DMS79 (cell line): ENCODE measurements at places on chromosomes 12 and 14.

DNA sequence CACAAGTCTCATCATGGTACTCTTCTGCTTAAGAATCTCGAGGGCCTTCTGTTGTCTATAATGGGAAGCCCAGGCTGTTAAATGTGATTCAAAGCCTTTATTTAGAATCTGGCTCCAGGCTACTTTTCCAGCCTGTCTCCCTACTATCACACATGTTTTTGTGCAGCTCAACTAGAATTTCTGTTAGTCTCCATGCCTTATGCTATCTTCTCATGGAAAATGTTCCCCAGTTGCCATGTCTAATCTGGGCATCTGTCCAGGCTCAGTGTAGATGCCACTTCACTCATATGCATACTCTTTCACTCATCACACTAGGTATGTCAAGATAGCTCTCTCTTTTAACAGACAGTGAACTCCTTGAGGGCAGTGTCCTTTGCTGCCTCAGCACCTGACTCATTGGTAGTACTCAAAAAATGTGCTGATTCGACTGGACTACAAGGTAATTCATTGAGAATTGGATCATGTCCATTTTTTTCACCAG is 145.3 kb downstream of the TTLL5 start:
- peak; percentile 24 for DNase-seq

DNA sequence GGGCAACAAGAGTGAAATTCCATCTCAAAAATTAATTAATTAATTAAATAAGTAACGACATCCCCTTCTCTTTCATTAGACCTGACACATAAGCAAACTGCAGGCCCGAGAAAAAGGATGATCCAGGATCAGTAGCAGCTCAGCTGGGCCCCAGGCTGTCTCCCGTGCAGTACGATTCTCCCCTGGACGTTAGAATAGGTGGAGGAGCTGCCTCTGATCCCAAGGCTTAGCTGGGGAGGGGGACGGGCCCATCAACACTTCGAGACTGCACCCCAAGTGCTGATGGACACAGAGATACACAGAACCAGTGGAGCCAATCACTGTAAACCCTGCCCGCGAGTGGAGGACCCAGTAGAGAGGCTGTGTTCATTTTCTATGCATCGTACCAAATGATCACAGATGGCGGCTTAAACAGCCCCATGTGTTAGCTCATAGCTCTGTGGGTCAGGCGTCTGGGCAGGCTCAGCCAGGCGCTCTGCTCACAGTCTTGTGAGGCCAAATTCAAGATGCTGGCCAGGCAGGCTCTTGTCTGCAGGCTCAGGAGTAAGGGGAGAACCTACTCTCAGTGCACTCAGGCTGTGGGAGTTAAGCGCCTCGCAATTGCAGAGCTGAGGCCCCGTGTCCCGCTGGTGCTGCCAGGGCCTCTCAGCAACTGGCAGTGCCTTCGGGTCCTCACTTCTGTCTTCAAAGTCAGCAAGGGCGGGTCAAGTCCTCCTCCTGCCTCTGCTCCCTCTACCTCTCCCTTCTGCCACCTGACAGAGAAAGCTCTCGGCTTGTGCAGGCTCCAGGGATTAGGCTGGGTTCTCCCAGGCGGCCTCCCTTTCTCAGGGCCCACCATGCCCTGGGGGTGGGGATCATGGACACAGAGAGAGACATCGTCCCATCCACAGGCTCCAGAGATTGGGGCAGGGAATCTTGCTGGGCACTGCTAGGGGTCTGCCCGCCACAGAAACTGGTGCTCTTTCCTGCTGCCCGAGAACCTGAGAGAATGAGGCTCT is 26.4 kb downstream of the RIMBP2 start:
- no peak for DNase-seq

DNA sequence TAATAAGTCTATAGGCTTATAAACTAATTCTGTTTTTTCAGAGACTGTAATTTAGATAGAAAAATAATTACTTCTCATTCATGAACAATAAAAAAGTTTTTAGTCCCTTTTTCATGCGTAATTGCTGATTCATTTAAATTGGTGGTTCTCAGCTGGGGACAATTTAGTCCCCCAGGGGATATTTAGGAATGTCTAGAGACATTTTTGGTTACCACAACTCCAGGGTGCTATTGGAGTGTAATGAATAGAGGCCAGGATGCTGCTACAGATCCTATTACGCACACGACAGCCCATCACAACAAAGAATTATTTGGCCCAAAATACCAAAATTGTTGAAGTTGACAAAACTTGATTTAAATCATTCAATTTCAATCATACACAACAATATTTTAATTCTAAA is 22.8 kb upstream of the VCPKMT start:
- DNase-seq, result no peak

DNA sequence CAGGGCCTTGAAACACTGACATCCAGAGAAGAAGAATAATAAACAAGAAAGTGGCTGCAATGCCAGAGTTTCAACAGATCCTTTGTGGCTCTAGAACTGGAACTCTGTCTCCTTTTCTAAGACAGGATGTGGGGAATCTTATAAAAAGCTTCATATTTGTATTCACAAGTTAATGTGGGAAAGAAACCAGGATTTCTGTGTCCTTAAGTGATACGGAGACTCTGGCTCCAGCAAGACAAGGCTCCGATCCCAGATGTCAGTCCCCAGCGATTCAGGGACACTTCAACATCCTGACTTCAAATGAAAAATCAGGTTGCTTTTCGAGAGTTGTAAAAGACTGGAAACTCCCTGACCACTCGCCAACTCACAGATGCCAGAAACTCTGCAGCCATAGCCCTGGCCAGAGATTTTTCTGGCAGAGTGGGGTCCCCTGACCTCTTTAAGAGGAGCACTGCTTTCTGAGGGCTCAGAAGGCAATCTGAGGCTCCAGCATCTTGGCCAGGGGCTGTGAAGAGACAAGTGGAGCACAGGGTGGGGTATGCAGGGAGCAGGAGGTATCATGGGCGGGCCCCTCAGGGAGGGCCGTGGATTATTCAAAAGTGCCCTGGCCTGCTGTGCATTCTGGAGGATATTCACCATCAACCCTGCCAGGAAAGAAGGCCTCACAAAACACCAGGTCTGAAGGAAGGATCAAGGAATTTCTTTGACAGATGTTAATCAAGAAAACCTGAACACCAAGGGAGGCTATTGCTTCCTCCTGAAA is 53.3 kb downstream of the TMX1 start:
- no peak for DNase-seq

- DNase-seq, result peak; percentile 17
These were observed 29.6 kb downstream of the VRK1 start for GRCh38 chr14:96826818-96827217.

DNA sequence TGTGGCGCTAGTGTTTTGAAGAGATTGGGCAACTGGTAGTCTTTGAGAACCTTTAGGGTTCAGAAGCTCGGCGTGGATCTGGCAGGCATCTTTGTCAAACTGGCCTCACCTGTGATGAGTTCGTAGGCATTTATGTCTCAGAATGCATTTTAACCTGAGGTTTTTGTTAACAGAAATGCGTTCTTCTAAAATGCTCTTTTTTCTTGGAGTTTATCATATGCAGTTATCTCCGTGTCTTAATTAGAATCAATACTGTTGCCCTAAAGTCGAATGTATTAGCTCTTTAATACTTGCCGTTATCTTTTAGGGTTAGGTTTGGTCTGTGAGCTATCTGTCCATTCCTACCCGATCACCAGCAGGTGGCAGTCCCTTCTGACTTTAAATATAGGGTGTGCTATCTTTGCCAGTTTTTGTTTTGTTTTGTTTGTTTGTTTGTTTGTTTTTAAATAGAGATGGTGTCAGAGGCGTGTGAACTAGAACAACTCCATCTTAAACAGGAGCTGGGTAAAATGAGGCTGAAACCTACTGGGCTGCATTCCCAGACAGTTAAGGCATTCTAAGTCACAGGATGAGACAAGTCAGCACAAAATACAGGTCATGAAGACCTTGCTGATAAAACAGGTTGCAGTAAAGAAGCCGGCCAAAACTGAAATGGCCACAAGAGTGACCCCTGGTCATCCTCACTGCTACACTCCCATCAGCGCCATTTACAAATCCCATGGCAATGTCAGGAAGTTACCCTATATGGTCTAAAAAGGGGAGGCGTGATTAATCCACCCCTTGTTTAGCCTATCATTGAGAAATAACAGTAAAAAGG is 1.4 kb downstream of the ATF1 start:
- peak; percentile 30 for DNase-seq

DNA sequence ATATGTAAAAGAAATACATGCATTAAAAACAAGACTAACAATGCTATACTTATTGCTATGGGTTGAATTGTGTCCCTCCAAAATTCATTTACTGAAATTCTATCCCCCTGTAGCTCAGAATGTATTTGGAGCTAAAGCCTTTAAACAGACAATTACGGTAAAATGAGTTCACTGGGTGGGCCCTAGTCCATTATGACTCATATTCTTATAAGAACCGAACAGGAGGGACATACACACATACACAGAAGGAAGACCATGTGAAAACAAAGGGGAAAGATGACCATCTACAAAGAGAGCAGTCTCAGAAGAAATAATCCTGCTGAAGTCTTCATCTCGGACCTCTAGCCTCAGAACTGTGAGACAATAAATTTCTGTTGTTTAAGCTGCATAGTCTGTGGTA is 77.1 kb upstream of the ANKS1B start:
- no peak for DNase-seq

GRCh38 chr12:65392491-65392890 is 114.0 kb downstream of the MSRB3 start:
- no peak for DNase-seq

- DNase-seq, result no peak
These were observed 54.0 kb downstream of the PHLDA1 start for GRCh38 chr12:75977590-75977951.

GRCh38 chr12:53207042-53207441 is at the start of gene ITGB7:
Gene ITGB7 (minus strand): TSS chr12:53207251. CDS start chr12:53200443, 6,808 bp downstream.
- DNase-seq, result no peak

DNA sequence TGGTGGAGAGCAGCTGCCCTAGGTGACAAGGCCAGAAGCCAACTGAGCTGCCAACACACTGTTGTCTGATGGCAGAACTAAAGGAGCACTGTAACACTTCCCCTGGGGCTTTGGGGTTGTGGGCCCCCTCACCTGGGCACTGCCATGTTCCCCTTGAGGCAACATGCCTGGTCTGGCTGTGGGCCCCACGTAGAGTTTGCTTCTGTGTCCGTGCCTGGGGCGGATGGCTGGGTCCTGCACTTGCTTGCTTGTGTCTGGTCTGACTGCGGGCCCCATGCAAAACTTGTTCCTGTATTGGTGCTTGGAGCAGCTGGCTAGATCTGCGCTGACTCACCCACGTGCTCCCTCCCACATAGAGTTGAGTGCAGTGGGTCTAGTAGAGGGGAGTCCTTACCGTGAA is 78.4 kb downstream of the MNAT1 start:
- DNase-seq, result no peak

- DNase-seq, result no peak
These were observed 31.9 kb upstream of the CCDC91 start for GRCh38 chr12:28158353-28158752.

DNA sequence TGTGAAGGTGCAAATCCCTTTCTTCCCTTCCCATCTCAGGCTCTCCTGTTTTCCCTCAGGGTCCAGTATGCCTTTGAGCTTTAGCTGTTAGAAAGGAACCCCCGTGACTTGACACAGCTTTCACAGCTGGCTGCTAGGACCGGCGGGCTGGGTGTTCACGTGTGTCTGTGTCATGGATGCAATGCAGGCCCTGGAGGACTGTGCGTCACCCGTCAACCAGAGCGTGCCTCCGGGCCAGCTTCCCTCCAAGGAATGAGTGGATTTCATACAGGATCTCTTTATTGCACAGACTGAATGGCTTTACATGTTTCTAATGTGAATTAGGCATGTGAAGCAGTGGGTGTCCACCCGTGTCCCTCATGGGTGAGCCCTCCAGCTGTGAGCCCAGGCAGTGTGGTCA is 77.4 kb downstream of the AACS start:
- DNase-seq, result no peak

DNA sequence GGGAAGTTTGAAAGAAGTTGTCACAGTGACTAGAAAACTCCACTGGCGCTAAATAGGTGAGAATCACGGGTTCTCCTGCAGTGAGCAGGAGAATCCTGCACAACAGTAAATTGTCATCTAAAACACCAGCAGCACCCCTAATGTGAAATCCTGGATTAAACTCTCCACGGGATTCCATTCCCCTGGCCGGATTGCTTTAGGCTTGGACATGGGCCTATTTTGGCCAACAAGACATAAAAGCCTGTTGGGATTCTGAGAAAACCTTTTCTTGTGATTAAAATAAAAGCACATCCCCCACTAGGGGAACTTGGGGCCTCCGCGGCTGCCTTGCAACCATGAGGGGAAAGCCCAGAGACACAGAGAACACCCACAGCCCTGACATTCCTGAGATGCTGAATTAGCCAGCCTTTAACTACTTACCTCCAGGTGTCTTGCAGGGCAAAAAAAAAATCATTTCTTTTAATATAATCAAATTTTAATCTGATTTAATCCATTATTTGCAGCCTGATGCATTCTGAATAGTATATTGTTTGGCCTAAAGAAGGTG is 21.0 kb upstream of the TSPAN11 start:
- no peak for DNase-seq
